ENCODE measurements at places on chromosomes 4 and X.

DNA sequence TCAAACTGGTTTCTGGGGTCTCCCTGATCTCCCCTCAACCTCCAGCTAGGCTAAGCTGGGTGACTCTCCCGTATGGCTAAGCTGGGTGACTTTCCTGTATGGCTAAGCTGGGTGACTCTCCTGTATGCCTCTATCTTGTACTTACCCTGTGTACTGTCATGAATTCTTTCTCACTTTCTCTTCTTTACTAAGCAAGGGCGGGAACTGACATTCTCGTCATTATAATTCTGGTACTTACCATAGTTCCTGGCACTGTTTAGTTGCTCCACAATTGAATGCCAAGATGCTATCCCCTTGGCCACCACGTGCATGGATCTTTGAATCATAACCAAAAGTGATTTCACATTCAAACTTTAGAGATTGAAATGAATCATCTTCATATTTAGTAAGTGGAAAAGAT, 8.8 kb downstream of the INTU start:
- no peak for DNase-seq

DNA sequence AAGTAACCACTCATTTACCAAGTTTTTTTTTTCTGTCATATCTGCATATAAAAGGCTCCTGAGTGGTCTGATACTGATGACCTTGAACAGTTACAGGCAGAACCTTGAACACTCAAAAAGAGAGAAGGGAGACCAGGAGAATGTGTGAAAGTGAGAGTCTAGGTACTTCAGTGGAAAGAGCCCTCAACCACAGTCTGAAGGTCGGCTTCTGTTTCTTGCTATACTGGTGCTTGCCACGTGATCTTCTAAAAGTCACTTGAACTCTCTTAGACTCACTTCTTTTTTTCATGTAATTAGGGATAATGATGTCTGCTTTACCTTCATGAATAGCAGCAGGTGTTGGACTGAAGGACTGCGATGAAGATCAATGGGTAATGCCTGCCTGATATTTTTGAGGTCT, 22.8 kb downstream of the GABRB1 start:
- no peak for DNase-seq

- DNase-seq, result no peak
These were observed 23.1 kb downstream of the DACH2 start for GRCh38 chrX:86171366-86171765.

DNA sequence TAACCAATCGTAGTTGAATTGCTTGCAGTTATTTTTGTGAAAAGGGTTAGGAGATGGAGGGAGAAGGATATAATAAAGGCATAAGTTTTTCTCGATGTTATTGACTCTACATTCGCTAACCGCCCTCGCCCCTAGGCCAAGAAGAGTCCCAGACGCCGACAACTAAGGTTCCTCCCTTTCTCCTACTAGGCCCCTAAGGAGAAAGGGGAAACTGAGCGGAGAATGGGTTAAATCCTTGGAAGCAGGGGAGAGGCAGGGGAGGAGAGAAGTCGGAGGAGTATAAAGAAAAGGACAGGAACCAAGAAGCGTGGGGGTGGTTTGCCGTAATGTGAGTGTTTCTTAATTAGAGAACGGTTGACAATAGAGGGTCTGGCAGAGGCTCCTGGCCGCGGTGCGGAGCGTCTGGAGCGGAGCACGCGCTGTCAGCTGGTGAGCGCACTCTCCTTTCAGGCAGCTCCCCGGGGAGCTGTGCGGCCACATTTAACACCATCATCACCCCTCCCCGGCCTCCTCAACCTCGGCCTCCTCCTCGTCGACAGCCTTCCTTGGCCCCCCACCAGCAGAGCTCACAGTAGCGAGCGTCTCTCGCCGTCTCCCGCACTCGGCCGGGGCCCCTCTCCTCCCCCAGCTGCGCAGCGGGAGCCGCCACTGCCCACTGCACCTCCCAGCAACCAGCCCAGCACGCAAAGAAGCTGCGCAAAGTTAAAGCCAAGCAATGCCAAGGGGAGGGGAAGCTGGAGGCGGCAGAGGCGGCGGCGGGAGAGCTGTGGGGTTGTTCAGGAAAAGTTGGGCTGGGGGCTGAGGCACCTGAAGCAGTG, 5.9 kb downstream of the ATOH1 start:
- no peak for DNase-seq

- no peak for DNase-seq
These were observed 29.2 kb downstream of the MSN start for GRCh38 chrX:65696613-65697012.

DNA sequence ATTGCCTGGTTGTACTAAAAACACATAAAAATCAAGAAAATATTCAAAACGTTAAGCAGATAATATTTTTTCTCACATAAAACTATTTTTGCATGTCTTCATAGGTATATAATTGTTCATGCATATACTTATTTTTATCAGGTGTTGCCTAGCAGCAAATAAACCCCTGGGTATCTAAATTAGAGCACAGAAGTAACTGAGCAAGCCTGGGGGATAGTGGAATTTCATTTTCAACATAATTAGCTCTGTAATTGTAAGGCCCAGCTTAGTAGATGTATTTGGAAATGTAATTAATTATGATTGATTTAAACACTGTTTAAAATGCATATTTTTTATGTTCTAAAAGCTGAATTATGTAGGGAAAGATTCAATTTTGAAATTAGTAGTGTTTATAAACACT, 82.9 kb downstream of the ANKRD50 start:
- DNase-seq, result no peak

DNA sequence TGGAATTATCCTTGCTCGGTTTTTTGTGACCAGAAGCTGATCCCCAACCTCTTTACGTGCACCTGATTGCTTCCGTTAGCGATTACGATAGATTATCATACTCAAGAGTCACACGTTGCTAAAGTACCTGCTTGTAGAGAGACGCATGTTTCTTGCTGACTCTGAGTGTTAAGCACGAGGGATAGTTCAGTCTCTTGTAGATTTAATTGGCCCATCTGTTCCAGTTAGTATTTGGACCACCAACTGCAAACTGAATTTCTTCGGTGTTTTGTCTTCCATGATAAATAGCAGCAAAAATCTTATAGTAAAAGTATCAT, 516 bp upstream of the COX18 start:
- DNase-seq, result no peak

DNA sequence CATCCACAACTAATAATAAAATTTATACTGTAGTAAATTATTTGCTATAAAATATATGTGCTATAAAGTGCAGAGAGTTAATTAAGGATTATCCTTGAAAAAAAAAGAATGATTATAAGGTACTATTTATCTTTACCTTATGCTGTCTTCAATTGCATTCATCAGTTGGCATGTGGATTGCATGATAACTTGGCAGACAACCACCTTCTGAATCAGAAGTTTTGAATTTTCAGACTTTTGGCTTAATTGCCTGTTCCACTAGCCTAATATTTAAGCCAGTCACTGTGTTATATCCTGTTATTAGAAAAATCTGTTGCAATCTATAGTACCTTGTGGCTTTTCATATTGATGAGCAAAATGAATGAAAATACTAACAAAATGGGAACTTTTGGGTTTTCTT, 1040.3 kb upstream of the PCDH10 start:
- DNase-seq, result no peak

- no peak for DNase-seq
These were observed 166.6 kb downstream of the SPRY1 start for GRCh38 chr4:123562994-123563750.

- no peak for DNase-seq
These were observed 133.8 kb downstream of the LDB2 start for GRCh38 chr4:16764622-16765021.

DNA sequence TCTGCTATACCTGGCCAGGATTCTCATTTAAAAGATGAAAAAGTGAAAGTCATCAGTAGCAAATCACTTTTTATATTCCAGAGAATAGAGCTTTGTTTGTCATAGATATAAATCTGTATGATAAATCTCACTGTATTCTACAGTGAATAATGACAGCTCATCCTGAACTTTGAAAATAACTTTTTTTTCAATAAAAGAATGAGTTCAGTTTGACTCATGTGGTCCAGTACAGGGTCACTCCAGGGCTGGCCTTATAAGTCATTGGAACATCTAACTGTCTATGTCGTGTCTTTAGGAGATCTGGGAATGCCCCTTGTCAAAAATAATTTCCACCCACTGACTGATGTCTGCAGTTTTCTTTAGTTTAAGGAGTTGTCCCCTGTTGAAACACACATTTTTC, 18.5 kb upstream of the CXCL8 start:
- no peak for DNase-seq

- DNase-seq, result no peak
These were observed 35.3 kb downstream of the FAM13A start for GRCh38 chr4:89021684-89022083.

GRCh38 chr4:81485310-81485980, 13.7 kb upstream of the RASGEF1B start:
- DNase-seq, result no peak

DNA sequence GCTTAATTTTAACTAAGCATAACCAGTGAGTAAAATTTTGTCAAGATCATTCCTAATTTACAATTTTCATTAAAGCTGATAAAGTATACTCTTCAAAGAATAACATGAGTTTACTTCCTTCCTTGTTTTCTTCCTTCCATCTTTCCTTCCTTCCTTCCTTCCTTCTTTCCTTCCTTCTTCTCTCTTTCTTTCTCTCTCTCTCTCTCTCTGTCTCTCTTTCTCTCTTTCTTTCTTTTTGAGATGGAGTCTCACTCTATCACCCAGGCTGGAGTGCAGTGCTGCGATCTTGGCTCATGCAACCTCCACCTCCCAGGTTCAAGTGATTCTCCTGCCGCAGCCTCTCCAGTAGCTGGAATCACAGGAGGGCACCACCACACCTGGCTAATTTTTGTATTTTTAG, 42.7 kb upstream of the PTPN13 start:
- DNase-seq, result no peak

- no peak for DNase-seq
These were observed 169.8 kb downstream of the CLCN4 start for GRCh38 chrX:10326578-10326977.

DNA sequence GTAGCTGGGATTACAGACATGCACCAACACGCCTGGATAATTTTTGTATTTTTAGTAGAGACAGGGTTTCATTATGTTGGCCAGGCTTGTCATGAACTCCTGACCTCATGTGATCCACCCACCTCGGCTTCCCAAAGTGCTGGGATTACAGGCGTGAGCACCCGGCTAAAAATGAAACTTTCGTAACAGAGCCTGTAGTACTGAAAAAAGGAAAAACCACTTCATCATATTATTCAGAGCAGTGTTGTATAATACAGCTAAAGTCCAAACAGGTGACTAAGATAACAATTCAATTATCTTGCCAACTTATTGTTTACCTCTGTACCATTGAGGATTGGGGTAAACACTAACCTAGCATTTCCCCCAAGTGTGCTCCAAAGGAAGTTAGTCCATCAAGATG, 43.9 kb upstream of the HPRT1 start:
- DNase-seq, result no peak

- DNase-seq, result no peak
These were observed 19.7 kb upstream of the RBM47 start for GRCh38 chr4:40649321-40649720.

DNA sequence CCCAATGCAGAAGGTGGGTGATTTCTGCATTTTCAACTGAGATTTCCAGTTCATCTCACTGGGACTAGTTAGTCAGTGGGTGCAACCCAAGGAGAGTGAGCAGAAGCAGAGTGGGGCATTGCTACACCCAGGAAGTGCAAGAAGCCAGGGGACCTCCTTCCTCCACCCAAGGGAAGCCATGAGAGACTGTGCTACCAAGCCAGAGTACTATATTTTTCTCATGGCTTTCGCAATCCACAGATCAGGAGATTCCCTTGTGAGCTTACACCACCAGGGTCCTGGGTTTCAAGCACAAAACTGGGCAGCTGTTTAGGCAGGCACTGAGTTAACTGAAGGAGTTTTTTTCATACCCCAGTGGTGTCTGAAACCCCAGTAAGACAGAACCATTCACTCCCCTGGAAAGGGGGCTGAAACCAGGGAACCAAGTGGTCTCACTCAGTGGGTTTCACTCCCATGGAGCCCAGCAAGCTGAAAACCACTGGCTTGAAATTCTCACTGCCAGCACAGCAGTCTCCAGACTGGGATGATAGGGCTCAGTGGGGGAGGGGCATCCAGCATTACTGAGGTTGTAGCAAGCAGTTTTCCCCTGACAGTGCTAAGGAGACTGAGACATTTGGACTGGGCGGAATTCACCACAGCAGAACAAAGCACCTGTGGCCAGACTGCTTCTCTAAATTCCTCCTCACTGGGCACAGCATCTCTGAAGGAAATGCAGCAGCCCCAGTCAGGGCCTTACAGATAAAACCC, 903.4 kb downstream of the TECRL start:
- DNase-seq, result no peak

GRCh38 chrX:114766541-114766940, 182.7 kb downstream of the HTR2C start:
- no peak for DNase-seq

GRCh38 chr4:182306792-182307507, 63.7 kb downstream of the TENM3 start:
- no peak for DNase-seq

- DNase-seq, result no peak
These were observed 41.0 kb downstream of the AMELX start for GRCh38 chrX:11334165-11334564.

- no peak for DNase-seq
These were observed 942.8 kb downstream of the PCDH7 start for GRCh38 chr4:31662951-31663350.

DNA sequence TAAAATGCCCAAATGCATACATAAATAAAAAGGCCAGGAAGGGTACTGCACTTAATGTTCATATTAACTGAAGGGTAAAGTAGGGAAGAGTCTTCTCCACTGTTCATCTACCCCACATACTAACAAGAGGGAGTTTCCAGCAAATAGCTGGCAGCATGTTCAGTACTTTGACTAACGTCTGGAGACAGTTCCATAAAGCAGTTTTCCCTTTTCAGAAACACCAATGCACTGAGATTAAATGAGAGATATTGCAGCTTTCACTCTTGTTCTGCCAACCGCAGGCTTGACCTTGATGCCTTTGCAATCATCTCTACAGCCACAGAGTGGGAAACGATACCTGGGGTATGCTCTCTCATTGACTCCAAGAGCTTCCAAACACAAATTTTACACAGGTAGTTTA, 2123.1 kb upstream of the TENM3 start:
- no peak for DNase-seq

DNA sequence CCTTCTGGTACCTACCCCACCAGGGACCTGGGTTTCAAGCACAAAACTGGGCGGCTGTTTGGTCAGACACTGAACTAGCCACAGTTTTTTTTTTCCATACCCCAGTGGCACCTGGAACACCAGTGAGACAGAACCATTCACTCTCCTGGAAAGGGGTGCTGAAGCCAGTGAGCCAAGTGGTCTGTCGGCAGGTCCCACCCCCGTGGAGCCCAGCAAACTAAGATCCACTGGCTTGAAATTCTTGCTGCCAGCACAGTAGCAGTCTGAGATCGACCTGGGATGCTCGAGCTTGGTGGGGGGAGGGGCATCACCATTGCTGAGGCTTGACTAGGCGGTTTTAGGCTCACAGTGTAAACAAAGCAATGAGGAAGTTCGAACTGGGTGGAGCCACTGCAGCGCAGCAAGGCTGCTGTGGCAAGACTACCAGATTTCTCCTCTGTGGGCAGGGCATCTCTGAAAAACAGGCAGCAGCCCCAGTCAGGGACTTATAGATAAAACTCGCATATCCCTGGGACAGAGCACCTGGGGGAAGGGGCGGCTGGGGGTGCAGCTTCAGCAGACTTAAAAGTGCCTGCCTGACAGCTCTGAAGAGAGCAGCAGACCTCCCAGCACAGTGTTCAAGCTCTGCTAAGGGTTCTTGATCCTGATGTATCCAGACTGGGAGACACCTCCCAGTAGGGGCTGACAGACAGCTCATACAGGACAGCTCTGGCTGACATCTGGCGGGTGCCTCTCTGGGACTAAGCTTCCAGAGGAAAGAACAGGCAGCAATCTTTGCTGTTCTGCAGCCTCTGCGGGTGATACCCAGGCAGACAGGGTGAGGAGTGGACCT, 223.0 kb downstream of the COX18 start:
- no peak for DNase-seq

- DNase-seq, result no peak
These were observed 637.3 kb downstream of the ADGRL3 start for GRCh38 chr4:61837395-61837794.

Measured in C1 segment of cervical spinal cord (tissue), 14 donors.